ENCODE measurements at places on chromosomes 7 and 10.

- no peak for DNase-seq
Observed at GRCh38 chr7:78377532-78377931, 579.0 kb downstream of the PHTF2 start.

GRCh38 chr7:146216396-146217041, 99.9 kb downstream of the CNTNAP2 start:
- no peak for DNase-seq

- no peak for DNase-seq
Observed at GRCh38 chr10:88826388-88826787, 23.9 kb downstream of the LIPM start.

DNA sequence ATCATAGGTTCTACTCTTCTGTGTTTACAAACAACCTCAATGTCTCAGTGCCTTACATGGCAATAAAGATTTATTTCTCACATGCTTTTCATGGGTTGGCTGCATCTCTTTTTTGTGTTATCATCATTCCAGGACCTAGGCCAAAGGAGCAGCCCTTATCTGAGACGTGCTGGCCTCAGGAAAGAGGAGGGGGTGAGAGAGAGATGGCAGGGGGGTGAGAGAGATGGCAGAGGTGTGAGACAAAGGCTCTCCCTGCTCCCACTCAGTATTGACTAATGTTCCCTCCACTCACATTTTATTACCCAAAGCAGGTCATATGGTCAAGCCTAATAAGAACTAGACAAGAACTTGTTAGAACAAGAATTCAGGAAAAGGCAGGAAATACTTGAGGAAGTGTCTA, 120.1 kb upstream of the PRR15 start:
- DNase-seq: no peak

- no peak for DNase-seq
Observed at GRCh38 chr10:14918964-14919363, 34.9 kb downstream of the DCLRE1C start.

GRCh38 chr10:99530108-99531025, 2.4 kb upstream of the NKX2-3 start:
- DNase-seq: no peak

DNA sequence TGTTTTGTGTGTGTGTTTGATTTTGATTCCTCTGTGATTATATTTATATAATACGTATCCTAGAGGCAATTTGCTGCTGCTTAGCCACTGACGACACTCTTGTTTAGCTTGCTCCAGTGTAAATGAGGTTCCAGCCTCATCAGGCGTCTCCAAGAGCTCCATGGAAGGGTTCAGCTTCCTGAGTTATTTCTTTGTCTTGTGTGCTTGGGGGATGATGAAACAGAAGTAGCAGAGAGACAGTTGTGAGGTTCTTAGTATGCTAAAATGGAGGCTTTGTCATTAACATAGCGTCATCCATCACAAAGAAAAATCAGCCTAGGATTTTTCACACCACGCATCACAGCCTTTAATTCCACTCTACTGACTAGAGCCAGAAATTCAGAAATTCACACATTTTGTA, 85.1 kb downstream of the KLF6 start:
- no peak for DNase-seq

GRCh38 chr10:6382081-6382480, 179.3 kb downstream of the PFKFB3 start:
- DNase-seq: no peak

GRCh38 chr7:51882412-51882811, 565.8 kb upstream of the COBL start:
- DNase-seq: no peak

- no peak for DNase-seq
Observed at GRCh38 chr10:99534939-99535763, 2.4 kb downstream of the NKX2-3 start.

DNA sequence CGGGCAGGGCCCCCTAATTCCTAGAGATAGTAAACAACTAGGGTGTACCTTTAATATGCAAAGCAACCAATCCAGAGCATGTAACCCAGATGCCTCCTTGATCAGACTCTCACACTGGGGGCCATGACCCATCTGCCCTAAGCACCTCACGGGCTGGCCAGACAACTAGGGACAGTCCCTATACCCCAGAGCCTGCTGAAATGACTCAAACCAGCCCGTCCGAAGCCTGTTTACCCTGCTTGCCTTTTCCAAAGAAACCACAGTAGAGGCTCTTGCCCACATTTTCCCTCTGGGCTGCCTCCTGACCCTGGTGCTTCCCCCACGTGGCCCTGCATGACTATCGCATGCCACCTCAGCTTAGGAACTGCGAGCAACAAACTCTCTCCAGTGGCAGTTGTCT, 46.2 kb downstream of the RGS10 start:
- DNase-seq: no peak

GRCh38 chr10:125262409-125262808, 102.0 kb upstream of the CTBP2 start:
- no peak for DNase-seq

DNA sequence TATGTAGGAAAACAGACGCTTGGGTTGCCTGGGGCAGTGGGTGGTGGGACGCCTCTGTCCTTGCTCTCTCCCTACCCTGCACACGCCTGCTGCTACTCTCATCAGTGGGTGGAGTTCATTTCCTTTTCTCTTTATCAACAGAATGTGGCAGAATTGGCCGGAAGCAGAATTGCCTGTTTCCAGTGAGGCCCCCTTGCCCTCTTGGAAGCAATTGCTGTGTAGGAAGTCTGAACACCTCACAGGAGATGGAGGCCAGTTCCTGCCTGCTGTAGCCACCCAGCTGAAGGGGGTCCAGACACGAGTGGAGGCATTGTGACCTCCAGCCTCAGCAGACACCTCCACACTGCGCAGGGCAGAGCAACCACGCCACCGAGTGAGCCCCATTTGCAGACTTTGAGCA, 331.6 kb upstream of the ZNF32 start:
- no peak for DNase-seq

- DNase-seq: no peak
Observed at GRCh38 chr7:30863706-30864035, 48.0 kb upstream of the AQP1 start.

- no peak for DNase-seq
Observed at GRCh38 chr7:122717356-122718089, 14.8 kb upstream of the RNF148 start.

DNA sequence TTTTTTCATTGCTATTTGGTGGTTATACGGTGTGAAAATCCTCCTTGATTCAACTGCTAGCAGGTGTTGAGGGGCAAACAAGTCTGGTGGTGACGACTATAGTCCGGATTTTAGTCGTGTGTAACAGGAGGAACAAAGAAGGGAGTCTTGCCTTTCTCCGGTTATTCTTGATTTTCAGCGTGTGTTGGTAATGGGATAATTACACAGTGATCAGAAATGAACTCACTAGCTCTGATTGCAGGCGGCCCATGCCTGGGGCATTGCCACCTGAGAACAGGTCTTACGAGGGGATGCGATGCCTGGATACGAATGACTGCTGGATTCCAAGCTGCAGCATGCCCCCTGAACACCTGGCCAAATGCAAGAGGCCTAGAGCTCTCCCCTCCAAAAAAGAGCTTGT, 72.8 kb downstream of the CAMK1D start:
- DNase-seq: no peak

DNA sequence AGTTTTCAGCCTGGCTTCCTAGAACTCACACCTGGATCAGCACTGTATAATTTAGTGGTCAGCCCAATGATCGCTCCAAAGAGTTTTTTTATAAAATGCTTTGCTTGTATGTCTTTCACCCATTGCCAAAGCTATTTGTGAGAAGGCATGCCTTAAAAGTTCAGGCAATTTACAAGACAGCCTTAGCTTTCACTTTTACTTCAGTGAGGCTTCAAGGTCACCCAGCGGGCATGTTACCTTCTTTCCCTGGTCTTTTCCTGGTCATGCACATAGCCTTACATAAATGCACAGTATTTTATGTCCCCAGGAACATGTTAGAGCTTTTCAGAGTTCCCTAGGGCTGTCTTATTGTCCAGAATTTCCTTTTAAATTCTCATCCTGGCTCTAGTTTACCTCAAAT, 179.9 kb upstream of the TMEM72 start:
- no peak for DNase-seq

DNA sequence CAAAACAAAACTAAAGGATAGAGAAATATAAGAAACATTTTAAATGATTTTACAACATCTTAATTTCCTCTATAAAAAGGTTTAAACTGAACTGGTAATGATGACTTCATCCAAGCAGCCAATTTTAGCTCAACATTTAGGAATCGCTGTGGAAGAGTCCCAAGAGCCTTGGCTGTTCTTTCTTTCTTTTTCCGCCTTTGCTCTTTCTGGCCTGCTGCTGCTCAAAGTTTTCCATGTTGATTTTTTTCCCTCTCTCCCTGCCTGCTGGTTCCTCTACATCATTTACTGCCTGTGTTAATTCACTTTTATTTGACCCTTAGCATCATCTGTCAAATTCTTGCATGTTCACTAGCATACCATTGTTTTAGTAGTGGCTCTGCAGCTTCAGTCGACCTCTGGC, 146.9 kb downstream of the EVX1 start:
- no peak for DNase-seq

GRCh38 chr10:5090551-5090950, 3.7 kb upstream of the AKR1C3 start:
- DNase-seq: no peak

DNA sequence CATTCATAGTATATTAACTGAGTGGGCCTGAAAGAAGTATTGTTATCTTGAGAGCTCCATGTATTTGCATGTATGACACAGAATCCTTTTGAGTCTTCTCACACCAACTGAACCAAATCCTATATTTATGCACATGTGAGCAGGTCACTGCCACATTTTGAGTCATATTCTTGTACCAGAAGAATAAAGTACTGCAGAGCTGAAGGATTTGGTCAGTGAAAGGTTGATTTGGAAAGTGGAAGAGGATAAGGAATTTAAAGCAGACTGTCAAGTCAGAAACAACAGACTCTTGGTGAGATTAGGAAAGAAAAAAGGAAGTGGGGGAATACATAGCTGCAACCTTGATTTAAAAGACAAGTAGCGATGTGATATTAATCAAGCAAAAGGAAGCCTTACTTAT, 121.8 kb downstream of the ARID5B start:
- no peak for DNase-seq

- no peak for DNase-seq
Observed at GRCh38 chr10:121627876-121628581, 29.8 kb upstream of the FGFR2 start.

- DNase-seq: no peak
Observed at GRCh38 chr7:43533801-43534479, 49.0 kb upstream of the STK17A start.

DNA sequence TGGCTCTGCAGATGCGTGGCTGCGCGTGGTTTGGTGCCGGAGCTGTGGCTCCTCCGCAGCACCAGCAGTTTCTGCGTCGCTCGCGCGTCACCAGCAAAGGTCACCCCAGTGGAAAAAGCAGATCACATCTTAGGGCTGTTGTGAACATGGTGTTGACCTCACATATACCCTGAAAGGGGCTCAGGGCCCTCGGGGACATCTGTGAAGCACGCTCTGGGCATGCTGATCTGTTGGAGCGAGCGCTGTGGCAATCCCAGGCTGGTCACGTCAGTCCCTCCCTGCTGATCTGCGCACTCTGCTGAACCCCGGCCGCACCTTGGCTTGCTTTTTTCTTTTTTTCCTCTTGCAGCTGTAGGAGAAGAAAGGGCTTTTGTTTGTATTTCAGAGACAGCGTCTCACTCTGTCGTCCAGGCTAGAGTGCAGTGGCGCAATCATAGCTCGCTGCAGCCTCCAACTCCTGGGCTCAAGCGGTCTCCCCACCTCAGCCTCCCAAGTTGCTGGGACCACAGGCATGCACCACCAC, 33.3 kb upstream of the AP5Z1 start:
- no peak for DNase-seq

DNA sequence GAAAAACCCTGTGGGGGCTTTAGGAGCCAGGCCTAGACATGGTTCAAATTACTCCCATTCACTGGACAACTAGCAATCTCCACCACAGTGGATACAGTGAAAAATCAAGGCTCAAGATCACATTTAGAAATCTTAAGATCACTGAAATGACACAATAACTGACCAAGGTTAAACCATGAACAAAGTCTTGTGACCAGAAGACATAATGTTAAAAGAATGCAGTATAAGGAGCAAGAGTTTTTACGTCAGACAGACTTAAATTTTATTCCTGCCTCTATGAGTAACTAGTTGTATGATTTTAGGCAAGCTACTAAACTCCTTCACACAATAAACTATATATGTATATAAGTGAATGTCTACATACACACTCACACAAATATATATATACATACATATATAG, 68.5 kb downstream of the MICU1 start:
- no peak for DNase-seq

DNA sequence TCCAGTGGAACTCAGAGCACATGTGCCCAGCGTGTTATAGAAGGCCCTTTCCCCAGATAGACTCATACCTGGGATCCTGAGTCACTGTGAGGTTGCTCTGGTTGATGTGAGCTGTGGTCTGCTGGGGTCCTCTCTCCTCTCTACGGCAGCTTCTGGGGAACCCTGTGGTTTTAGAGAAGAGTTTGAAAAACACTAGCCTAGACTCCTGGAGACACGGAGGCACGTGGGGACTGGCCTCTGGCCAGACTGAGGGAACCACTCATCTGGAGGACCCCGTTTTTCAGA, 10.3 kb downstream of the ZNF775 start:
- DNase-seq: no peak

DNA sequence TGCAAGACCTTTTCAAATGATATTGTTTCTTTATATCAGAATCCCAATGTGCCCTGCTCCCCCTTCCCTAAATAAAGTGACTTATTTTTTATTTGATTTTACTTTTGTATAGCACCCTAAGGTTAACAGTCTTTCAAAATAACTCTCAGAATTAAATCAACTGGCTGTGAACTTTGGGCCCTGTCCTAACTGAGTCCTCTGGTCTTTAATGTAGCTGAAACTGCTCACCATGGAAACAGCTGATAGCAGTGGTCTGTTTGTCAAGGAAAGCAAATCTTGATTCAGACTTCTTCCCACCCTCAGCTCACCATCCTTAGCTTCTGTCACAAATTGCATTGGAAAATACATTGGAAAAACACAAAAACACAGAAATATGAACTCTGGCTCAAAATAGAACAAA, 105.2 kb upstream of the PRPS1L1 start:
- DNase-seq: no peak

Data from SHP77 treated with DMSO at 0.1 percent for 48 hours (cell line).